CD4-positive, alpha-beta T cell treated with Interleukin-4 for 1 hour (primary cell): ENCODE measurements at places on chromosomes 1 and 21.

DNA sequence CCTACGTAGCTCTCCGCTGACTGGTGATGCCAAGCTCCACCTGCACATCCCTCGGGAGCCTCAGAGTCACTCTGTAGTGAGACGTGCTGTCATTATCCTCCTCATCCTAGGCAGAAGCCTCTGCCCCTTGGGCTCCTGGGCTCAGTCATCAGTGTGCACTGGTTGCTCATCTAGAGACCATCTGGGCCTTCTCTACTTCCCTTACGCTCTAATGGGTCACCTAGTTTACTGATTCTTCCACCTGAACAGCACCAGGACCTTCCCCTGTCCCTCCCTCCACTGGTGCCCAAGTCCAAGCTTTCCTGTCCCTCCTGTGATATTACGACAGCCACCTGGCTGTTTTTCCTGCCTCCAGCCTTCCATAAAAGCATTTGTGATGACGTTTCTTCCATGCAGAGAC is 136.1 kb upstream of the ERRFI1 start:
- DNase-seq = no peak

- DNase-seq = no peak
Observed at GRCh38 chr21:45537746-45538291, 4.4 kb downstream of the SLC19A1 start.

GRCh38 chr1:3776231-3776961 is 3.8 kb downstream of the SMIM1 start:
- DNase-seq = no peak

GRCh38 chr1:18234790-18235242 is 127.2 kb downstream of the IGSF21 start:
- no peak for DNase-seq

- no peak for DNase-seq
Observed at GRCh38 chr1:220770245-220770913, 16.3 kb upstream of the MTARC1 start.
